NCI-H1694 treated with DMSO at 0.1 percent for 48 hours (cell line): ENCODE measurements at places on chromosomes 5 and 9.
A peak's percentile ranks its signal among the peaks of the same experiment; 100 is the strongest.

DNA sequence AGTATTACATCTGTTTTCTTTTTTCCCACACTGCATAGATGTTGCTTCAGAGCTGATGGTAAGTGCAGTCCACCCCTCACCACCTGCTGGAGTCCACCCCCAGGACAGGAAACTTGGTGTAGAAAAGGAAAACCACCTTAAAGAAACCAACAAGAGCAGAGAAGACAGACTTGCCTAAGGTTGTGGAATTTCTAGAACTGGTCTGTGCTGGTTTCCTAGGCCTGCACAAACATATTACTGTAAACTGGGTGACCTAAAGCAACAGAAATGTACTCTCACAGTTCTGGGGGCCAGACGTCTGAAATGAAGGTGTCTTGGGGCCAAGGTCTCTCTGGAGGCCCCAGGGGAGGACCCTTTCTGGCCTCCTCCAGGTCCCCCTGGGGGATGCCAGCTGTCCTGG lies 293.4 kb upstream of the IRX1 start:
- DNase-seq = no peak

DNA sequence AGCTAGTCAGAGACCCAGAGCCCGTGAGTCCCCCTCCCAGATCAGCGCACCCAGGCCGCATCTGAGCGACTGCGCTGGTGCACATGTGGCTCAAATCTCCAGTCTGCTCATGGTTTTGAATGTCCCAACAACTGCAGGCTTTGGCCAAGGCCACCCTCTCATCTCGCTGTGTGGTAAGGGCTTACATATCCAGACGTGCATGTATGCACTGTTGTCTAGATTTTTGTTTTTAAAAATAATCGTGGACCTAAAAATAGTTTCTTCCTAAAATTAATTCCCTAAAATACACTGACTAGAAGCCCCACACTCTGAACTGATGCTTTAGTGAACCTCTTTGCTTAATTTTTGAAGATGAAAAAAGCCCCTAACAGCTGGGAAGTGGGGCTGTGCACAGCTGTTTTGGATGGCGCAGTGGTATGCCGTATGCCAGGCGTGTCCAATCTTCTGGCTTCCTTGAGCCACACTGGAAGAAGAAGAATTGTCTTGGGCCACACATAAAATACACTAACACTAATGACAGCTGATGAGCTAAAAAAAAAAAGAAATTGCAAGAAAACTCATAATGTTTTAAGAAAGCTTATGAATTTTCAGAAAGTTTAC lies 143.0 kb upstream of the LHFPL2 start:
- no peak for DNase-seq

DNA sequence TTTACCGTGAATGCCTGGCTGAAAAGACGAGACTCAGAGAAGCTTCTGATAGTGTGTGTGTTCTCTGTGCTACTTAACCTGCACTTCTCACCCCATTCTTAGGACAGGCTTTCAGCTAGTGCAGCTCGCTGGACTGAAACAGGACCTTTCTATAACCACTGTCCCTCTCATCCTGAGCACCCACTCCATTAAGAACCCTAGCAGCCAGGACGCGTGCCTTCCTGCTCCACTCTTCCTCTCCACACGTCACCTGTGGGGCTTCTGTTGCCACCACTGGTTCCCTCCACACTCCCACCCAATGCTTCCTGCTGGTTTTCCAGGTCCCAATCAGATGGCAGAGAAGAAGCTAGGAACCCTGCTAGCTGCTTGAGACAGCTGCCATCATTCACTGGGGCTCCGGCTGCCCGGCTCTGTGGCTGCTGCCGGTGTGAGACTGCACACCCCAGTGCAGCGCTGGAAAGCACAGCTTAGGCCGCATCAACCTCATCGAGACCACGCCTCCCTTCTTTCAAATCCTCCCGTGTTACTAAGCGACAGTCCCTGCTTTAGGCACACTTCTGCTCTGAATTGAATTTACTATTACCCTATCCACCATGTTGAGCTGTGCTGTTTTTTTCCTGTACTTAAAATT lies 44.0 kb downstream of the RNF130 start:
- DNase-seq = no peak

DNA sequence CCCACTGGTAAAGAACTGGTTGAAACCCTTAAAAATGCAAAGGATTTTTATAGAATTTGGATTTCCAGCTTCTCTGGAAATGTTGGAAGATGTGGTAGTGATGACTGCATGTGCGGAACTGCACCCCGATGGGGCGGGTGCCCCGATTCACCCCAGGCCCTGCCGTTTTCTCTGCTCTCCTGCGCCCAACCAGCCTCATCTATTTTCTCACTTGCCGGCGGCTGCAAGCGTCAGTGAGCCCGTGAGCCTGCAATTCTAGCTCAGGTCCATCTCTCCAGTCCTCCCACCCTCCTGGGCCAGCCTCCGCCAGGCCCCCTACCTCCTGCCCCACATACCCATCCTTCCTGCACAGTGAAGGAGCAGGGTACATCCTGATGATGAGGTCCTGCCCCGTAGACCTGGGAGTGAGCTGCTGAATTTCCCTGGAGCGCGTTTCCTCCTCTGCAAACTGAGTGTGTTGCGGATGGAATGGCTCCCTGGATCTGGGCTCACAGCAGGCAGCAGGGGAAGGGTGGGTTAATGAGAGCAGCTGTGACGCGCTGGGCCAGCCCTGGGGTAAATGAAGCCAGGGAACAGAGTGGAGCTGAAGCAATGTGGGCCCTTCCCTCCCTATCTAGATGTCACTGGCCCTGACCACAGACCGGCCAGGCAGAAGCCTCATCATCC lies 45.9 kb upstream of the PHYKPL start:
- no peak for DNase-seq

- no peak for DNase-seq
Measured at GRCh38 chr5:180470361-180470760, 23.8 kb upstream of the CNOT6 start.

GRCh38 chr9:137774775-137775386 lies 102.7 kb upstream of the CACNA1B start:
- DNase-seq = no peak

DNA sequence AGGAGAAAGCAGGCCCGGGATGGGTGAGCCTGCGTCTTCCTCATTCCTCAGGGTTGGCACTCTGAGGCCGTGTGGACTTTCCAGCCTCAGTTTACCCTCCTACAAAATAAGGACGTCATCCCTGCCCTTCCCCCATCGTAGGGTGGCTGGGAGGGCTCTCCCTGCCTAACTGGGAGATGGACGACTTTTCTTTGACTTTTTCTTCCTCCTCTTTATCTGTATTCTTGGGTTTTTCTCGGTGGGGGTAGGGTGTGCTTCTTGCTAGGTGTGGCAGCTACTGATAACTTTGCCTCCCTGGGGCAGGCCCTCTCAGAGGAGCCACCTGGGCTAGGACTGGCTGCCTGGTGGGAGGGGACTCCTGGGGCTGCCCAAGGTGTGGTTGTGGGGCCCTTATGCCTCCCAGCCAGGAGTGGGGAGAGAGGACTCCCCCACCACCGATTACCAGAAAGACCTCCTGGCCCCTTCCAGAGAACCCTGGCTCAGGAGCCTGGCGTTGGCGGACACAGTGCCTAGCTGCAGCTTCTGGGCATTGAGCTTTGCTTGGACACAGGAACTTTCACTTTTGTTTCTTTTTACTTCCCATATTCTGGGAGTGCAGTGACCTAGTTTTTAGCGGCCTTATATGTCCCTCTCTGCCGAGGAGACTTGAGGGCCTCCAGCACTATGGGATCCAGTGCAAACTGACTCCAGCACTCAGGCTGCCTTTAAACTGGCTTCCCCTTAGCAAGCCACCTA lies 6.1 kb downstream of the GLIPR2 start:
- DNase-seq = no peak

GRCh38 chr5:96235008-96235910 lies 197.8 kb downstream of the PCSK1 start:
- DNase-seq = no peak

GRCh38 chr5:90557391-90557790 lies 1.2 kb upstream of the ADGRV1 start:
- DNase-seq = no peak

- no peak for DNase-seq
Measured at GRCh38 chr5:9536717-9537116, 9.2 kb downstream of the SEMA5A start.

GRCh38 chr5:135951807-135952206 lies 3.0 kb downstream of the LECT2 start:
- no peak for DNase-seq

- no peak for DNase-seq
Measured at GRCh38 chr5:88688984-88689667, 193.9 kb downstream of the MEF2C start.

- peak; percentile 69 for DNase-seq
Measured at GRCh38 chr9:16262477-16263261, 607.8 kb downstream of the BNC2 start.

GRCh38 chr5:3741374-3741770 lies 145.7 kb downstream of the IRX1 start:
- no peak for DNase-seq

GRCh38 chr9:130682421-130683121 lies 11.0 kb upstream of the EXOSC2 start:
- peak; percentile 21 for DNase-seq

DNA sequence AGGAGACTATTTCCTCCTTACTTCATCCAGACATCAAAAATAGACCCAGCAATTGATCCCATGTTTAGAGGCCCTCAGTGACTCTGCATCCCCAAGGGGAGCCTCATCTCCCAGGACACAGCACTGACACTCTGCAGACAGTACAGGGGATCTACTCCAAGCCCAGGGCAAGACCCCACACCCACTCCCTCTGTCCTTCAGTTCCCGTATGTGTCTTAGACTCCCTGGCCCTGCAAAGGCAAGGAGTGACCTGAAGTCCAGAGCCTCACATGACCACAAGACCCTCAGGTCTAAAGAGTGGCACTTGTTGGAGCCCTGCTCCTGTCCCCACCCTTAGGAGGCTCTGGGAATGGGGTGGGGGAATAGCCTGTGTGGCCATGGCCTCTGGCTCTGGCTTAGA lies 21.7 kb downstream of the IGIP start:
- DNase-seq = no peak

- DNase-seq = no peak
Measured at GRCh38 chr5:89313044-89313443, 430.1 kb upstream of the MEF2C start.

GRCh38 chr5:10607666-10608073 lies 43.8 kb downstream of the ANKRD33B start:
- DNase-seq = no peak

DNA sequence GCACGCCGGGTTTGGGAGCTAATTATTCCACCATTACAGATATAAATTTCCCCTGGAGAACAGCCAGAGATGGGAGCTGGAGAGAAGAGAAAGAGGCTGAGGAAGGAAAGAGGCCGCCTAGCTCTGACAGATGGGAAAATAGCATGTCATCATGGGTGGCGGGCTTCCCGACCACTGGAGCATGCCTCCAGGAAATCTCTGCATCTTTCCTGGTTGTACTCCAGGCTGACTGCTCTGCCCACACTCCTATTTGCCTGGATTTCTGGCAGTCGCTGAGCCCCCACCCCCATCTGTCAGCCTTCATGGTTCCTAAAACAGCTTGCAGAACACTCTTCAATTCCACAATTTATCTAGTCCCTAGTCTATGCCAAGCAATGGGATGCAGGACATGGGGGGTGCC lies 14.3 kb upstream of the GABRP start:
- peak; percentile 95 for DNase-seq

DNA sequence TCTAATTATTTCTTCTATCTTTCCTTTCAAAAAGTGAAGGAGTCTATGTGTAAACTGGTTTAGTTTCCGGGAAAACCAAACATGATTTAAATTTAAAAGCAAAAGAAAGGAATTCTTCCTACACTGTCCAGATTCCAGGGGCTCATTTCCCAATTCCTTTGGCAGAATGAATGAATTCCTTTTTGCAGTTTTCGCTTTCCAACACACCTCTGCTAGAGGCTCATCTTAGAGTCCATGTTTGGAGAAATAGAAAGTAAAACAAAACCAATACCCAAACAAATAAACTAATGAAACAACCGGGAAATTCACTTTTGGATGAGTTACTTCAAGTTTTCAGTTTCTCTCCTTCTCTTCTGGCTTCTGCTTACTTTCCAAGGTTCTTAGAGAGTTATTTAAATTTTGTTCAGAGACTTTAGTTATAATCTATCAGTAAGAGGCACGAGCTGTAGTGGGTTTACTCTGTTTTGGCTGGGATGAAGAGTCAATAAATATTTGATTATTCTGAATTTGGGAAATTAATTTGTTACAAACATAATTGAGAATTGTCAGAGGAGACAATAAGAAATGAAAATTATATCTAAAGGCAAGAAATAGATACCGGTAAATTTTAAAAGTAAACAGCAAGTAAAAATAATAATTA lies 365.0 kb upstream of the CDH9 start:
- DNase-seq = no peak

GRCh38 chr9:75531588-75531987 lies 358.9 kb upstream of the PCSK5 start:
- DNase-seq = no peak

- DNase-seq = no peak
Measured at GRCh38 chr5:33649549-33650482, 209.1 kb downstream of the TARS1 start.

DNA sequence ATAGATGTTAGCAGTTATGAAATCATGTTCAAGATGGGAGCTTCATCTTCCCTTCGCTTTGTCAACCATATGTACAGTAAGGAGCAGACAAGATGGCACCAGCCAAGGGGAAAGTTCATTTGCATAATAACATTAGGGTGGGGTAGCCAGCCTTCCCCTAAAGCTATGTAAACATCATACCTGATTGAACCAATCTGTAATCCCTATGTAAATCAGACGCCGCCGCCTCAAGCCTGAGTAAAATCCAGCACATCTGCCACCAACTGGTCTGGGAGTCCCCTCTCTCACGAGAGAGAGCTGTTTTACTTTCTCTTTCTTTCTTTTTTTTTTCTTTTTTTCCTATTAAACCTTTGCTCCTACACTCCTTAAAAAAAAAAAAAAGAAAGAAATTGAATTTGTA lies 30.8 kb upstream of the REEP2 start:
- DNase-seq = no peak

DNA sequence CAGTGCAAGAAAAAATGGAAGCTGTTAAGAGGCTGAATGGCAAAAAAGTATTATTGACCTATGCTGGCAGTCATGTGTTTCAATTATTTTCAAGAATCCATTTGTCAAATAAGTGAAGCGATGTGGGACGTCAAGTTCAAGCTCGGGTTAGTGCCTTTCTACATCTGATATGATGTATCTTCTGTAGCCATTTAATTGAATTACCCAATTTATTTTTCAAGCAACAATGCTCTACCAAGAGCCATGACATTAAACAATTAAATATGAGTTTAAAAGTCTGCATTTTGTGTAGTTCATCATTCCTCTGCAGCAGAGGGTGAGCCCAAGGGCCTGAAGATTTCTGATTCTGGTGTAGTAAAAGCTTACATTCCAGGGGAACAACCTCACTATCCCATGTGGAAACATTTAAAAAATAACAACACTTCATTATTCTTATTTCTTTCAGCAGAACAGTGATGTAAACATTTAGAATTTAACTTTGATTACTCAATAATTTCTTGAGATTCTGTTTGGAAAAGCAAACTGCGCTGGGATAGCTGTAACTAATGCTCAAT lies 619.7 kb upstream of the ARRDC3 start:
- no peak for DNase-seq

DNA sequence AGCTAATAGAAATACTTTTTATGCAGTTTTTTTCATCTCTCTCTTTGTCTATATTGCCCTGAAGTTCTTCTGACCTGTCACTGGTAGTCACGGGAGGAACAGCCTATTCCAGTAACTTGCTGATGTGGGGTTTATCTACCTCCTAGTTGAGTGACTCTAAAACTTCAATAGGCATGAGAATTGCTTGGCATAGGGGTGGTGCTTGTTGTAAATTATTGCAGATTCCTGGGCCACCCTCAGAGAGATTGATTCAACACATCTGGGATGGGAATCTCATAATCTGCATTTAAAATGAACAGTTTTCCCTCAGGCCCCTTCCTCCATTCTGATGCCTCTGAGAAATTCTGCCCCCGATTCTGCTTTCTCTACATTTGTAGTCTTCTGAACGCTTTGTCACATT lies 184.4 kb downstream of the ARHGEF28 start:
- DNase-seq = no peak
